ENCODE measurements at places on chromosomes 7 and 10. TPM values are rescaled to one million over a fixed set of nuclear protein-coding genes. Genes with fewer than 3 reads are reported as not detected.

DNA sequence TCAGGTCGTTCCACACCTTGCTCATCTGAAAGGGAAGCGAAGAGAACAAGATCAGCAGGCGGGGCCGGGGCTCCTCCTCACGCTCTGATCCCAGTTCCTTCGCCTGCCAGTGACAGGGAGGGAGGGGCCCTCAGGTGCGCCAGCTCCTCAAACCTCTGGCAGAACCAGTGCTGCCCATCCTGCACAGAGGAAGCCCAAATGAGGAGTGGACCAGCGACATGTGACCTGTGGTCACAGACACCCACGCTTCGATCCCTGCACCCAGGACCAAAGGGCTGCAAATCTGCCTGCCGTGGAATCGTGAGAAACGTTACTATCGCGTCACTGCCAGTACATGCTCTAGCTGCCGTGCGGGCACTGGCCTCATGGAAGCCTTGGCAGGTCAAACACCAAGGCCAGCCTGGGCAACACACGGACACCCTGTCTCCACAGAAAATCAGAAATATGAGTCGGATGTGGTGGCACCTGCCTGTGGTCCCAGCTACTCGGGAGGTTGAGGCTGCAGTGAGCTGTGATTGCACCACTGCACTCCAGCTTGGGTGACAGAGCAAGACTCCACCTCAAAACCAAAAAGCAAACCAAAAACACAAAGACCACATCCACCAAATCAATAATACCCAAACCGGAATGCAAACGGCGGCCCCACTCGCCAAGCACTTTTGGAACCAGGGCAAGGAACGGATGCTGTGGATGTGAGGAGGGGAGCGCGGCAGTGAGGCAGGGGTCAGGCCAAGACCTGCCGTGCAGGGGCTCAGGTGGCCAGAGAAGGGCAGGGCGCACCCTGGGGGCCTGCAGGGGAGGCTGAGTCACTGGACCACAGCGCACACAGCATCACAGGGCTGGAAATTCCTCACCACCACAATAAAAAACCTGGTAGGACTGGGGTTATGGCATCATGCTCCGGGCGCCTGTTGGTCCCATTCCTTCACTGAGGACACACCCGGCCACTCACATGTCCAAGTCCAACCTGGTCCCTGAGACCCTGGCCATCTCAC lies 13.4 kb downstream of the NUDT1 start:
- DNase-seq: no peak

DNA sequence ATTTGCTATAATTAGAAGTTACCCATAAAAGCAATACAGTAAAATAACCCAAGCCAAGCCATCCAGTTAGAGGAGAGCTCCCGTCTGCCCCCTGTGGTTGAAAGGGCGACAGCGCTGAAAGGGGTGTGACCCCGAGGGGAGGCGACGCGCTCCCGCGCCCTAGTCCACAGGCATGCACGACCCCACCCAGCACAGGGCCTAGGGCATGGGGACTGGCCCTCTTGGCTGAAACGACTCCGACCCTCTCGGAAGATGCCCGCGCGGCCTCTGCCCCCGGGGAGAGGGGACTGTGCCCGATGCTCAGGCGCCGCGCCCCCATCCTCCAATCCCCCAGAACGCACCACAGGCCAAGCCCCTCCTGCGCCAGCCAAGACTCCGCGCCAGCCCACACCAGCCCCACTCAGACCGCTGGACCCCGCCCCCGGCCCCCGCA lies 64.0 kb downstream of the CSGALNACT2 start:
- peak; percentile 53 for DNase-seq

DNA sequence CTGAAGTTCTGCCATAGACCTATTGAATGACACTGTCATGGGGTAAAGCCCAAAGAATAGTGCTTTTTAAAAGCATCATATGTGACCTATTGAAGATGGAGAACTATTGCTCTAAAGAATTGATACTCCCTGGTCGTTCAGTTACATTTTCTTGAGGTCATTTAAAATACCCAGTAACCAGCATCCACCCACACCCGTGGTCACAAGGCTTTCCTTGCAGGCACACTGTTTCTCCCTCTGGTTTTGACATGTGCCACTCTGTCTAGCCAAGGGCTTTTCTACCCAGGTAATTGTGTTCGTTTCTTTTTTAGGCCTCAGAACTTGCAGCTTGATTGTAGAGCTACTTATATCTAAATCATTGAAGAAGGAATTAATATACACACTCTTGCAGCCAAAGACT lies 68.3 kb upstream of the LYZL2 start:
- no peak for DNase-seq

ITGA8 gene
- total RNA-seq: not detected

- no peak for DNase-seq
These were observed 14.1 kb upstream of the CRCP start for GRCh38 chr7:66100408-66101050.

GRCh38 chr10:73922007-73922863 lies 11.3 kb downstream of the PLAU start:
- peak; percentile 22 for DNase-seq

WEE2 gene
- not detected for total RNA-seq

TSPAN33 gene
- total RNA-seq: 8.1 TPM

GRCh38 chr7:17586711-17587110 lies 288.3 kb downstream of the AHR start:
- no peak for DNase-seq

- DNase-seq: no peak
These were observed 62.1 kb downstream of the FAM185A start for GRCh38 chr7:102810916-102811315.

DNA sequence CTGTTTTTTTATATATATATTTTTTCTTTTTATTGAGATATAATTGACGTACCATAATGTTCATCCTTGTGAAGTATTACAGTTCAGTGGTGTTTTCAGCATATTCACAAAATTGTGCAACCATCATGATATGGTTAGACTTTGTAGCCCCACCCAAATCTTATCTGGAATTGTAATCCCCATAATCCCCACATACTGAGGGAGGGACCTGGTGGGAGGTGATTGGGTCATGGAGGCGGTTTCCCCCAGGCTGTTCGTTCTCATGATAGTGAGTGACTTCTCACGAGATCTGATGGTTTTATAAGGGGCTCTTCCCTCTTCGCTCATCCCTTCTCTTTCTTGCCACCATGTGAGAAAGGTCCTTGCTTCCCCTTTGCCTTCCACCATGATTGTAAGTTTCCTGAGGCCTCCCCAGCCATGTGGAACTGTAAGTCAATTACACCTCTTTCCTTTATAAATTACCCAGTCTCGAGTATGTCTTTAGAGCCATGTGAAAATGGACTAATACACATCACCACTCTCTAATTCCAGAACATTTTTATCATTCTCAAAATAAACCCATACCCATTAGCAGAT lies 73.9 kb upstream of the SMNDC1 start:
- DNase-seq: no peak

AKR1B15 gene
- total RNA-seq: not detected

- no peak for DNase-seq
These were observed 13.7 kb downstream of the PHTF2 start for GRCh38 chr7:77812290-77812685.

OR2A7 gene
- 1.6 TPM for total RNA-seq

- no peak for DNase-seq
These were observed 92.1 kb downstream of the PPP1R3C start for GRCh38 chr10:91540733-91541132.

GRCh38 chr7:81447351-81447952 lies 322.4 kb downstream of the HGF start:
- DNase-seq: no peak

ABCC2 gene
- 1.2 TPM for total RNA-seq

DNA sequence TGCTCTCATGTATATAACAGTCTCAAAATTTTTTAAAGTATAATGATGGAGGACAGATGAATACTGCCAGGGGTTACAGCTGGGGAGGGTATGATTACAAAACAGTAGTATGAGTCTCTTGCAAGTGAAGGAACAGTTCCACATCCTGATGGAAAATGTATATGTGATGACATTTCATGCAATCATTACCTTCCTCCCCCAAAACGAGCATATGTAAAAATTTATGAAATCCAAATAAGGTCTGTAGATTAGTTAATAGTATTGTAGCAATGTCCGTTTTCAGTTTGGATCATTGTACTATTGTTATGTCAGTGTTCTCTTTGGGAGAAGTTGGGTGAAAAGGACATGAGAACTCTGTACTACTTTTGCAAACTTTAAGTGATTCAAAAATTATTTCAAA lies 38.0 kb downstream of the DRGX start:
- no peak for DNase-seq

DNA sequence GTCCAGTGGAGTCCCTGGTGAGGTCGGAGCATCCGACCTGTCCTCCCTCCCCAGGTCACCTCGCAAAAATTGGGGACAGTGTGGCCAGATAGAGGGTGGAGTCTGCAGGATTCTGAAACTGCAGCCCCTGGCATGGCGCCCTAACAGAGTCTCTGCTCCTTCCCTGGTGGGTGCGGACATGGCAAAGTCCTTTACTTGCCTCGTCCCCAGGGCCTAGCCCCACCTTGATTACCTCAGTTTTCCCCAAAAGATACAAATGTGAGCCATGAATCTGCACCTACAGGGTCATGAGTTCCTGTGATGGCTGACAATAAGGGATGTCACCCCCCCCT lies 47.7 kb downstream of the NPVF start:
- no peak for DNase-seq

GRCh38 chr10:12501324-12501723 lies 152.0 kb downstream of the CAMK1D start:
- DNase-seq: no peak

EN2 gene
- total RNA-seq: not detected

DNA sequence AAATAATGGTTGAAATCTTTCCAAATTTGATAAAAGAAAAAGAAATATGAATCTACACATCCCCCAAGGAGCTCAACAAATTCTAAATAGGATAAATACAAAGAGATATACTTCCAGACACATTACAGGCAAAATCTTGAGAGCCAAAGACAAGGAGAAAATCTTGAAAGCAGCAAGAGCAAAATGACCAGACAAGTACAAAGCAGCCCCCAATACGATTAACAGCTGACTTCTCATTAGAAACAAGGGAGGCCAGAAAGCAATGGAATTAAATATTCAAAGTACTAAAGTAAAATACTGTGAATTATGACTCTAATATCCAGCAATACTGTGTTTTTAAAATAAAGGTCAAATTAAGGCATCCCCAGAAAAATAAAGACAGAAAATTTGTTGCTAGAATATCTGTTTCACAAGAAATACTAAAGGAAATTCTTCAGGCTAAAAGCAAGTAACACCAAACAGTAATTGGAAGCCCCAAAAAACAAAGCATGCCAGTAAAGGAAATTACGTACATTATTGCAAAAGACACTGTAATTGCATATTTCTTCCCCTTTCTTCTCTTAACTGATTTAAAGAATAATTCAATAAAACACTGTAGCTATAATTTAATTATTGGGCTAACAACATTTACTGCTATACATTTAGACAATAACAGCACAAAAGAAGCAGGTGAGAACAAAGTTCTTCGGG lies 36.4 kb downstream of the ZNF438 start:
- DNase-seq: no peak

GRCh38 chr10:71092812-71093401 lies 119.5 kb upstream of the UNC5B start:
- DNase-seq: no peak

- no peak for DNase-seq
These were observed 94.3 kb downstream of the THSD7A start for GRCh38 chr7:11737723-11738122.

DNA sequence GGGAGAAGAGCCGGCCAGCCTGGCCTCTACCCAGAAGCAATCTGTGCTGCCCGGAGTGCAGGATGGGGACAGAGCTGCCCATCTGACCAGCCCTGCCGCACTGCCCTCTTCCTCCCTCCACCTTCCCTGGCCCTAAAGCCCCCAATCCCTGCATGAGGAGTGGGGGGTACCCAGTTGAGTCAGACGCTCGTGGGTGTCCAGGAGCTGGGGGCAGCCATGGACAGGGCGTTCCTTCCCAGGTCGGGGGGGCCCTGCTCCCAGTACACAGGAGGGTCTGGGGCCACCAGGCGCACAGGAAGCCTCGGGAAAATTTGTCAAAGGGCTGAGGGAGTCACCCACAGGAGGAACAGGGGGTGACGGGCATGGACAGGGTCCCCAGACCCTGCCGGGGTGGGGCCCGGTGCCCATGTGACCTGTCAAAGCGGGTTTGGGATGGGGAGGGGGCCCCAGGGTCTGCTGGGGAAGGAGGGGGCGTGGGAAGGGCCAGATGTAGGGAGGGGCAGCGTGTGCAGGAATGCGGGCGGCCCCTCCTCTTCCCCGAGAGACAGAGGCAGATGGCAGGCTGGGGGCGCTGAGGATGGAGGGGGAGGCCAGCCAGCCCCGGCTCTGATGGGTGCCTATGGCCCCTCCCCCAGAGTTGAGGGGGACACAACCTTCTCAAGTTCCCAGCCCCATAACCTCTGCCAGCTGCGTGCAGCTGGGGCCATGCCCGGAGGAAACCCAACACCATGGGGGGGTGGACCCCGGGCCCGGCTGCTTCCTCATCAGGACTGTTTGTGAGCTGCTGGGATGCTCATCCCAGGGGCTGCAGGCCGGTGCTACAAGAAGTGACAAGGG lies 21.5 kb upstream of the GRIFIN start:
- DNase-seq: no peak

DNA sequence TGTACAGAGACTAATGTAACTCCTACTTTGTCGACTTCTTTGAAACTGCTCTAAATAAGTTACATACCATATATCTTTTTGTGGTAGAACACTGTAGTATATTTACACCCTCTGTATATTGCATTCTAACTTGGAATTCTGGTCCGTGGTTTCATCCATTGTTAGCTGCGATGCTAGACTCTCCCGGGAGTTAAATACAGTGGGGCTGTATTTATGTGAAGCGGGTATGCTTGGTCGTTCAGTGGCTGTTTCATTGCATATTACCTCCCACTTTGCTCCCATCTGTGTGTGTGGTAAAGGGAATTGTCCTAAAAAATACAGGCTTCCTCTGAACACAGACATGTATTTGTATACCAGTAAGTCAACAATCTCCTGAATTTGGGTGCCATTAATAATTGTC lies 231.1 kb downstream of the SLC25A13 start:
- DNase-seq: no peak
